Activated naive CD8-positive, alpha-beta T cell treated with anti-CD3 and anti-CD28 coated beads, Interleukin-2, amount 50 U/mL, for 24 hours (primary cell): ENCODE measurements at places on chromosomes 6 and 20.

GRCh38 chr6:76250666-76251065, 178.2 kb upstream of the IMPG1 start:
- DNase-seq, result no peak

DNA sequence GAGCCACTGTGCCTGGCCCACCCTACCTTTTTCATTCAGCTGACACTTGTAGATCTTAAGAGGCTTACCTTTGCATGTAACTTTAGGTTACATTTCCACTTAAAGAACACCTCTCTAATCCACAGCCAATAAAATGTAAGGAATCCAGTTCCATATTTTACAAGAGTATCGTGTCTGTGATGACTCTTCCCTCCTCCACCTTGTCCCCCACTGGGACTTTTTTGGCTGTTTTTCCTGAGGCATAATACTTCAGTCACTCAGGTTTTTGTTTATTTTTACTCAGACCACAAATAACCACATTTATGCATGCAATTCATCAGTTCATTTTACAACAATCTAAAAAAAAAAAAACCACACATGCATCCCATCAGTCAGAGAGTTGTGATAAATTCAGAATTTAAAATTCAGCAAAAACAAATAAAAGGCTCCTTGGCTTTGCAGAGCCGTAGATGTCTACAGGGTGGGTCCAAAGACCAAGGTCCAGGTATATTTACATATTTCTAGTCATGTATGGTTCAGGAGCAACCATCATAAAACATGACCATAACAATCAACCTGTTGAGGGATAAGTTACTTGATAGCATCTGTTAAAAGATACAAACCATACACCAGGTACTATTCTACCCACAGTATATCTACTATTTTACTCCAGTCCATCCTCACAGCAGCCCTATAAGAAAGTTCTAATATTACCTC, 9.9 kb downstream of the ATXN1 start:
- DNase-seq, result no peak

- DNase-seq, result no peak
These were observed 49.6 kb upstream of the CD93 start for GRCh38 chr20:23135449-23136420.

- no peak for DNase-seq
These were observed 41.2 kb downstream of the DUSP22 start for GRCh38 chr6:333379-334002.

- DNase-seq, result no peak
These were observed 8.7 kb downstream of the TRIM38 start for GRCh38 chr6:25971187-25971821.

DNA sequence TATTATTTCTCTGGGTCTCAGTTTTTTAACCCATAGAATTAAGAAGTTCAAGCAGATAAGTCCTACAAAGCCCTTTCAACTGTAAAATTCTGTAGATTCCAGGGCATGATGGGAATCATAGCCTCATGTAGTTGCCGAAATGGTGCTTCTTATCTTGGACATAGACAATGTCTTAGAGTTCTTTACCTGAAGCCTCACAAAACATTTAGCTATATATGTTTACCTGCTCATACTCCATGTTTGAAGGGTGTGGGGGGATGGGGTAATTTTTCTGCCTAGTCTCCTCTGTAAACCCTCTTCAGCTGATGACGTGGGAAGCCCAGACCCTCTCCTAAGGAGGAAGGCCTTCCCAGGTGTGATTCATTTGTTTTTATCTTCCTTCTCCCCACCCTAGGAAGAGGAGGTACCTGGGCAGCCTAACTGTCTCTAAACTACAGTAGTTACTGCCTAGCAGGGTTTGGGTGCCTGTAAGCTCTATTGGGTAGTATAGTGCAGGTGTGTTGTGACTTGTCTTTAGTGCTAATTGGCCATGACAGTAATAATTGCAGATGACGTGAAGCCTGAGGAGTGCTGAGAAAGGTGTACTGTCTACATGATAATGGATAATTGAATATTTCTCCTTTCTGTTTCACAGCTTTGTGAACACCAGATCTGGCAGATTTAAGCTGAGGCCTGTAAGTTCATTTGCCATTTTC, 230.8 kb downstream of the TFAP2B start:
- DNase-seq, result no peak

GRCh38 chr6:142409794-142410193, 108.0 kb downstream of the ADGRG6 start:
- DNase-seq, result no peak

- no peak for DNase-seq
These were observed 80.2 kb downstream of the ZMYND8 start for GRCh38 chr20:47276251-47276650.

GRCh38 chr6:100796049-100796823, 84.9 kb downstream of the ASCC3 start:
- no peak for DNase-seq

GRCh38 chr6:109897025-109897424, 81.1 kb upstream of the GPR6 start:
- no peak for DNase-seq
